ENCODE measurements at places on chromosomes 1 and 21.

GRCh38 chr1:27517301-27517700, 27.3 kb upstream of the WASF2 start:
- DNase-seq, result no peak

- no peak for DNase-seq
Observed at GRCh38 chr1:103529746-103530145, 4.2 kb downstream of the RNPC3 start.

- no peak for DNase-seq
Observed at GRCh38 chr1:228347181-228347580, 59.5 kb downstream of the TRIM11 start.

DNA sequence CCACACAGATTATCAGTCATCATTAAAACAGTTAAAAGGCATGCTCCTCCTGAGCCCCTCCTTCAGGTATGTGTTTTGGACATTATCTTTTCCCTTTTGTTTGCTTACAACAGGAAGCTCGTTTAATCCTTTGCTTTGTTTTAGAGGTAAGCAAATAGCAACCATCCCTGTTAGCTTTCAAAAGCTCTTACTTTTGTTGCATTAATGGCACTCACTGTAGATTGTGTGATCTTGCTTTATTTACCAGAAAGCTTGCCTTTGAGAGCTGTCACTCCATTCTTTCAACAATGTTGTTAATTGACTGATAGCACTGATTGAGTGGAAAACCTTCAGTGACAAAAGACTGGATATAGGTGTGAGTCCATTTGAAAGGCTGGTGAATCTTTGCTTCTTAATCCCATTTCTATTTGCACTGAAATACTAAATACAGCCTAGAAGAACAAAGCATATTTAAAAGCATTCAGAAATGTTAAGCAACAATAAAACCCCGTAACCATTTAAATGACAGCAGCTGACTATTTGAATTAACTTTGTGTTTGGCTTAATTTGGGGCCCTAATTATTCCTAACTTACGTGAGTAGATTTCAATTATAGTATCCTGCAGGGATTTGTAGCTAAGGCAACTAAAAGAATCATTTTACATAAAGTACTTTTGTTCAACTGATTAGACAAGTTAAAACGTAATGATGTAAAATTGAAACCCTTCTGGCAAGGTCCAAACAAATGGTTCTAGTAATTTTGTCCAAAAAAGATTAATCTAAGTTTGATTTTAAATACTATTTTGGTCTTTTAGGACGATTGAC, 48.3 kb downstream of the ADGRL2 start:
- no peak for DNase-seq

GRCh38 chr1:22545141-22545540, 18.1 kb upstream of the EPHA8 start:
- no peak for DNase-seq

- DNase-seq, result no peak
Observed at GRCh38 chr1:168065506-168065905, 71.2 kb downstream of the GPR161 start.

Data from left kidney (tissue), 8 donors.